Suppressor macrophage treated with lipopolysaccharide for 4 hours (primary cell): ENCODE measurements at places on chromosomes 4 and X.
A peak's percentile ranks its signal among the peaks of the same experiment; 100 is the strongest.

DNA sequence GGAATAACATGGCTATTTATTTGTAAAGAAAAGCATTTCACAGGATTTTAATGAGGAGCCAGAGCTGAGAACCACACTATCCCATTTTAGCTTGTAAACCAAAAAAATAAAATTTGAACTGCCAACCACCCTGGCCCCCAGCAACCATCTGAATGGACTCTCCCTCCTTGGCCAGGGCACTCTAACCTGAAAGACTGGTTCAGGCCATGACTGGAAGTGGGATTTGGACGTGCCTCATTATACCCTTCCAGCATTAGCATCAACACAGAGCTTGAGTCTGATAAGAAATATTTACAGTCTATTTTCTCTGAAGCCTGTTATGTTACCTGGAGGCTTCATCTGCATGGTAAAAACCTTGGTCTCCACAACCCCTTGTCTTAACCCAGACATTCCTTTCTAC lies 30.0 kb downstream of the METAP1 start:
- no peak for DNase-seq

DNA sequence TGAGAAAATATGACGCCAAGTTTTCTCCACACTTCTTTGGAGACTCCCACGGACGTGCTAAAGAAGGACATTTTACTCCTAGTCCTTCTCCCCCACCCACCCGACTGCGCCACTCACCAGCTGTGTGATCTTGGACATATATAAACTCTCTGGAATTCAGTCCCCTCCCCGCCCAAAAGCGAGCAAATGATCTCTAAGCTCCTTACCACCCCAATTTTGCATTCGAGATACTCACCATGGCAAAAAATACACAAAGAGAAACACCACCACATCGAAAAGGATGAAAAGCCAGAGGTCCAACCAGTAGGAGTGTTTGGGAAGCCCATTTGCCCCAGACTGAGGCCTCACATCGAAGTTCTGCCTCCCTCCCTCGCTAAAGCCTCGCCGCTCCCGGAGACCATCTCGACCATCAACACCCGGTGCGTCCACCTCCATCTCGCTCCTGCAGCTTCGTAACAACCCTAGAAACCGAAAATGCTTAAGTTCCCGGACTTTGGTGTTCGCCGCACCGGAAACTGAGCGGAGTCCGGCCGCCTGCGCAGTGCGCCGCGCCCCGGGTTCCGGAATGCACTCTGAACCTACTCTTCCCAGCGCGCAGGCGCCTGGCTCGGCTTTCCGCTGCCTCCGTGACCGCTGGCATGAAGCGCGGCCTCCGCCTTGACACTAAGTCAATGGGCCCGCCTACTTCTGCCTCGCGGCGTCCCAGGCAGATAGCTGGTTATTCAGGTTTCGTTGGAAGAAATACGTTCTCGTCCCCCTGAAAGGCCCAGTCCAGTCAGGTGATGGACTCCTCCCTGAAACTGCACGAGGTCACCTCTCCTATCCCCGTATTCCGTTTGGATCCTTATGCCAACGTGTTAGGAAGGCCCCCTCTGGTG lies 21.6 kb downstream of the FABP2 start:
- DNase-seq, result peak; percentile 98

DNA sequence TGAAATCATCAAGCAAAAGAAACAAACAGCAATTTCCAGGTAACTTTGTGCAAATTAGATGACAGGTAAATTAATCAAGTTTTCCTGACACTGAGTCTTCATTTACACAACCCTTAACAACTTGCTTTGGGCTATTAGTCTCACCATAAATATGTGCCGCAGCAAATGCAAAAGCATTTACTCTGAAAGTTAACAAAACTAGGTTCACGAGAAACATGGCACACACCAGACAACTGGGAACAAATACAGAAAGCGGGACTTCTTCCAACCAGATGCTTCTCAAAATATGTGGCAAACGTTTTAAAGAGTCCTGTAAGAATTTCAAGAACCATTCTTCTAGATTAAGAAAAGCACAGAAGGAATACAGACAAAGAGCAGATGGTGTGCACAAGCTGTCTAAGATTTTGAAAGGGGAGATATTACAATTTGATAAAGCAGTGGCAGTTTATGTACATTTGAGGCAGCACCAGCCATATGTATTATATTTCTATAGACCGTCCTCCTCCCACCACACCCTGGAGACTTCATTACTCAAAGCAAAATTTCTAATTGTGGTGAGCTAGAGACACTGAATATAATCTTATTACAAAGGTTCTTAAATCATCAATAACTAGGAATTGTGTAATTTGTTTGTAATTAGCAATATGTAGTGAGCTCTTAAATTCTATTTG lies 192.5 kb upstream of the ADAMTS3 start:
- DNase-seq, result no peak

DNA sequence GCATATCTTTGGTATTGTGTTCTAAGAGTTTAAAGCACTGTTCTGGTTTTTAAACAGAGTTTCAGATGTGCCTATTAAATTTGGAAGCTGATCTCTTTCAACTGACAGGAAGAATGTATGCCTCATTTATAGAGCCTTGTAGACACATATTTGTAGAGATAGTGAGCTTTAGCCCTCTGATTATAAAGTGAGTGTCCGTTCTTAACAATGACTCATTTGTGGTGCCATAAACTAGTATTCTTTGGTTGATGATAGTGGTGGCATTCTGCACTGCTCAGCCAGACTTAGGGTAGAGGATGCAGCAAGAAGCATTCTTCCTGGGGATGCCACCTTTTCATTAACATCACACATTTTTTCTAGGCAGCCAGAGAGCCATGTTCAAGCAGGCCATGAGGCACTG lies 121.7 kb downstream of the TLL1 start:
- DNase-seq, result no peak

DNA sequence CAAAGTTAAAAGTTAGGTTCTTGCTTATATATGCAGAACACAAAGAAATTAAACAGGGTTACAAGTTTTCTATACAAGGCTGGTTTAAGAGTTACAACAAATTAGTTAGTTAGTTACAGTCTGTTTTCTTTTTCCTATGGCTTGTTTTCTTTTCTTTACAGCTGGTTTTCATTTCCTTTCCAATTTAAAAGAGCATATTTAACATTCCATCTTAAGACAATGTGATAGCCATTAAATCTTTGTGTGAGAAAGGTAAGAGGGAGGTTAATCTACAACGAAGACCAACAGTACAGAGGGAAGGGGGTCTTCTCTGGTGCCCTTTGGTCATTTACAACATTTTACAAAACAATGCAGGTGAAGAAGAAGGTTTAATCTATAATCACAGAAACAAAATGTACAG lies 290.6 kb downstream of the ZNF674 start:
- no peak for DNase-seq

GRCh38 chr4:126752702-126753101 lies 880.1 kb upstream of the INTU start:
- no peak for DNase-seq

GRCh38 chr4:106316773-106317409 lies 541 bp downstream of the AIMP1 start:
- DNase-seq, result peak; percentile 16

DNA sequence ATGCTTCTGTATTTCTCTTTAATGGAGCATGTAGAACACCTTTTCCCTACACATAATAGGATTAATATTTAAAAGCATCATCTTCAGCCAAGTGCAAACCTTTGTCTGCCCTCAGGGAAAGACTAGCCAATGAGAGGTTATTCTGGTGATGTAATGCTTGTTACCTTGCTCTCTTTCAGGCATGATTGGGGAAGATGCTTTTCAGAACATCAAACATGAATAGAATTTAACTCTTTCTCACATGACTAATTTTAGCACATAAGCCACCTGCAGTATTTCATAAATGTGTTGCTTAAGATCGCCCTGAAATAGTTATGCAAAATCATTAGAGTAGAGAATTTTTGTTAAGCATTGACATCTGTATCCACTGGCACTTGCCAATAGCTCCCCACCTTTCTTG lies 10.7 kb upstream of the EPGN start:
- DNase-seq, result no peak

GRCh38 chr4:1462009-1462767 lies 55.9 kb upstream of the NKX1-1 start:
- no peak for DNase-seq

GRCh38 chr4:158940271-158940670 lies 162.6 kb upstream of the RAPGEF2 start:
- DNase-seq, result peak; percentile 54

DNA sequence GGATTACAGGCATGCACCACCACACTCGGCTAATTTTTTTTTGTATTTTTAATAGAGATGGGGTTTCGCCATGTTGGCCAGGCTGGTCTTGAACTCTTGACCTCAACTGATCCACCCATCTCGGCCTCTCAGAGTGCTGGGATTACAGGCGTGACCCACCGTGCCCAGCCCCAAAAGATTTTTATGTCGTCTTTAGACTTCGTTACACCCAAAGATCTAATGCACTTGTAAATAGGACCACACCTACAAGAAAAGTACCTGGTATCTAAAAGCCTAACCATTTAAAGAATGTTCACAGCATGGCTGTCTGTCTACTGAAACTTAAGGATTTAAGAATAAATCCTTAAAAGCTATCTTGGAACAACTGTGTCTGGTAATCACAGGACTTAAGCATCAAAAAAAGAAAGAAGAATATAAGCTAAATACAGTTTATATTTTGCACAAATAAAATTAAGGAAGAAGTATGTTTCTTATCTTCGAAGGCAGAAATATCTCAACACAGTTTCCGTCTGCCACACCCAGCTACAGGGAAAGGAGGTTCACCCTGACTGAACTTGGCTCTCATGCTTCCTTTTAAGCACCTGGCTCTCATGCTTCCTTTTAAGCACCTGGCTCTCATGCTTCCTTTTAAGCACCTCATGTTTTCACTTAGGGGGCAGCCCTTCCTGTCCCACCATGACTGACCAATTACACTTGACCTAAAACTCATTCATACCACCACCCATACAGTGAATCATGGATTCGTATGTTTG lies 92.0 kb upstream of the STS start:
- no peak for DNase-seq

GRCh38 chr4:10664408-10664807 lies 20.2 kb downstream of the CLNK start:
- no peak for DNase-seq

DNA sequence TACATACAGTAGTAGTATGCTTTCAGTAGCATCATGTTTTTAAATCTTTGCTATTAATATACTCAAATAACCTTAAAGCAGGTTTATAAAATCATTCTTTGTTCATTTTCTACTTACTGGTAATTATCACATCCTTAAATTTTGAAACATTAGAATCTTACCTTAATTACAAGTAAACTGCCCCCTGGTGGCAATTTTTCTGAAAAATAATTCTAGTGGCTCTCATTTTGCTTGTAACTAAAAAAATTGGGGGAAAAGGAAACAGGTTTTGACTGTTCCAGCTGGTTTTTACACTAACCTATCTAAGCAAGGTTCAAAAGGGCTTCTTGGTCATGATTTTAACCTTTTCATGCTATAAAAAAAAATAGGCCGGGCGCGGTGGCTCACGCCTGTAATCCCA lies 18.5 kb upstream of the DCAF4L1 start:
- peak; percentile 34 for DNase-seq

DNA sequence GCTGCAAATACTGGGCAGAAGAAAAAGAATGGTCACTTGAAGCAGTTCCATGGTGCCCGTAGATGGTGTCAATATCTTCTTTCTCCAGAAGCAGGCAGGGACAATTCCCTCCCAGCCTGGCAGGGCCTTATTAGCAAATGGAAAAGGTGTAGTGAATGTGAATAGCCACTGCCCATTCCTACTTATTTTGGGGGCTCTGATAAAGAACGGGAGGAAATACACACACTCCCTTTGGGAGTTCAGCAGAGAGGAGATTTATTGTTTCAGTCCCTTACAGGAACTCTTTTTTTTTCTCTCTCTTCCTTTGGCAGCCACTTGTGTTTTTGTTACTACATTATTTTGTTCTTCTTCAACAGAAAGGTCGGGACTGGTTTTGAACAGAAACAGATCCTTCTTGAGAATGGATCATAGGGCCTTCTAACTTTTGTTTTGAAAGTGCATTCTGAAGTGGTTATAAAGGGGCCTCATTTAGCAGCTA lies at the start of gene EMCN:
Gene EMCN (minus strand): TSS at position 159 of the 478 bp plus-strand sequence. CDS start 108 bp downstream, at position 51.
- no peak for DNase-seq

- DNase-seq, result no peak
Measured at GRCh38 chr4:110224142-110224541, 25.7 kb upstream of the ELOVL6 start.

DNA sequence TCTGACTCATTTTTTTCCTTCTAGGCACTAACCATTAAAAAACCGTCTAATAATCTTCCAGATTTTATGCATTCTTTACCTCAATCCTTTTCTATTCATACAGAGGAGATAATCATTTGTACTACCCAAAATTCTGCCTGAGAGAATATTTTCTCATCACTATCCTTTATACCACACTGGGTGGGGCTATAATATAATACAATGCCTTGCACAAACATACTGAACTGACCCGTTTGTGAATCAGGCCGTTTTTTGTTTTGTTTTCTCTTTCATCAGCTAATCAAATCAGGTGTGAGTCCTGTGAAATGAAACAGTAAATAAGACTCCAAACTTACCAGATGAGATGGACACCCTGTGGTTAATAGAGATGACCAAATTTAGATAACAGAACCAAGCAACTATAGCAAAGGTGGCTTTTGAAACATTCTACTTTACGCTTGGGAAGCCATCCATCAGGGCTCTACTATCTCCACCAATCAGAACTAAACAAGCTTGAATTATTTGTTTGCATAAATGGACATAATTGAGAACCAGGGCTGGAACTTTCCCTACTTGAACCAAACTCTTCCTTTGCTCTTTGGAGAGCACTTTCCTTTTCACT lies 573.0 kb downstream of the GABRG1 start:
- DNase-seq, result no peak

DNA sequence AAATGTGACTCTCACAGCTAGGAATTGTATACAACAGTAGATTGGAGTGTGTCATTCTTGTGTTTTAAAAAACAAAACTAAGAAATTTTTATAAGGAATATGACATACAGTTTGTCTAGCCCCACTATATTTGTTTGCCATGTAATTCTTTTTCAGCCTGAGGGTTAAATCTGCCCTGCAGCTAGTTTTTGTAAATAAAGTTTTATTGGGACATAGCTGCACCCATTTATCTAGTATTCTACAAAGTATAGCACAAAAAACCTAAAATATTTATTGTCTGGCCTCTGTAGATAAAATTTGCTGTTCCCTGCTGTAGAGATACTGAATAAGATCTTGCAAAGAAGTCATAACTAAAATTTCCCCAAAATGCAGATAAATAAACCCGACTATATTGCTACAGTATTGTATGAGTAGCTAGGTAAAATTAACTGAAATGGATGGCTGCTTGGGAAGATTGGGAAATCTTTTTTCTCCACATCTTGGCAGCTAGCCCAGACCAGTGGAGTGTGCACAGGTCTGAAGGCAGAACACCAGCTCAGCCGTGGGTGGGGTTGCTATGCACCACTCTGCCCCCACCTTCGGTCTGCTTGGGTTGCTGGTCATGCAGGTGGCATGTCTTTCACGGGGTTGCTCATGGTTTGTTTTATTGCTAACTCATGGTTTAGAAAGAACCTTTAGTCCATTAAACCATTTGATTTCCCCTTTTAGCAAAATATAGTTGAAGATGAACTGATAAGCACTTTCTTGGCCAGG lies 127.9 kb downstream of the KLHL8 start:
- DNase-seq, result peak; percentile 52
